ENCODE measurements at places on chromosomes 2 and 18.

DNA sequence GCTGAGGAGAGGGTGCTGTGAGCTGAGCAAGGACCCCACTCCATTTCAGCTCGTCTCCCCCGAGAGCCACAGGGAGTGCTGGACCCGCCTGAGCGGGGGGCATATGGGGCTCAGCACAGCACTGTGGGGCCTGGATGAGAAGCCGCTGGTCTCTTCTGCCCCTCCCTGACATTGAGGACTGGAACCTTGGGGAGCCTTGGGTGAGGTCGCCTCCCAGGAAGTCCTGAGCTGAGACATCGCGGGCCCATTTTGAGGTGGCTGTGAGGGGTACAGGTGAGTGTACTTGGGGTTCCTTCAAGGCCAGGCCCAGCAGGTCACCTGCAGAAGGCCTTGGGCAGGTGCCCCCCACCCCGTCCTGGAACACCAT is 3.1 kb upstream of the AQP12A start:
- no peak for DNase-seq

DNA sequence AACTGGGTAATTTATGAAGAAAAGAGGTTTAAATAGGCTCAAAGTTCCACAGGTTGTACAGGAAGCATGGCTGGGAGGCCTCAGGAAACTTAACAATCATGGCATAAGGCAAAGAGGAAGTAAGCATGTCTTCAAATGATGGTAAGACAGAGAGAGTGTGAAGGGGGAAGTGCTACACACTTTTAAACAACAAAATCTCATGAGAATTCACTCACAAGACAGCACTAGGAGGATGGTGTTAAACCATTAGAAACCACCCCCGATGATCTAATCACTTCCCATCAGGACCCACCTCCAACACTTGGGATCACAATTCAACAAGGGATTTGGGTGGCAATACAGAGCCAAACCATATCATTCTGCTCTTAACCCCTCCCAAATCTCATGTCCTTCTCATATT is 34.9 kb downstream of the CFAP210 start:
- no peak for DNase-seq

GRCh38 chr2:151176661-151177060 is 85.0 kb downstream of the RBM43 start:
- DNase-seq = no peak

DNA sequence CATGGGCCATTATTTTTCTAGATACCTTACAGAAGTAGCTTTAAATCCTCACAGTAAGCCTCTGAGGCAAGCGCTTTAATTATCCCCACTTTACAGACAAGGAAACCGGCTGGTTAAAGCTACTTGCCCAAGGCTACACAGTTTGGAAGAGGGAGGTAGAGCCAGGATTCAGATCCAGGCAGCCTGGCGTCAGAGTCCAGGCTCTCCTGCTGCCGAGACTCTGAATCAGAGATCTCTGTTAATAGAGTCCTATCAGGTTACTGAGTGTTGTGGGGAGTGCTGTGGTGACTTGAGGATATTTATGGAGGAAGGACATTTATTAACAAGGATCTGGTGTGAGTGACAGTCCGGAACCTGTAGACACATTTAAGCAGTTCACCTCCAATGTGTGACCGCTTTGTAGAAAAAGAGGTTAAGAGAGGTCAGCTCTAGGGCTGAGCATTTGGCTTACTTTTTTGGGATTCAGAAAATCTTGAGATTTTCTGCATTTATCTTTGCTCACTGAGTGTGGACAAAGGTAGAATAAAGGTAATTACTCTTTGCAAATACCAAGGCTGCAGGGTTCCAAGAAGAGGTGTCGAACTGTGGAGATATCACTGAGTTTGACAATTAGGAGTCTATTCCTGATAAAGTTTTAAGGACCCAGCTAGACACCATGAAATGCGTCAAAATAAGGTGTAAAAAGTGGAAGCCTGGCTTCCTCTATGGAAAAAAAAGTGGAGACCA is 1.6 kb upstream of the CEP192 start:
- no peak for DNase-seq

DNA sequence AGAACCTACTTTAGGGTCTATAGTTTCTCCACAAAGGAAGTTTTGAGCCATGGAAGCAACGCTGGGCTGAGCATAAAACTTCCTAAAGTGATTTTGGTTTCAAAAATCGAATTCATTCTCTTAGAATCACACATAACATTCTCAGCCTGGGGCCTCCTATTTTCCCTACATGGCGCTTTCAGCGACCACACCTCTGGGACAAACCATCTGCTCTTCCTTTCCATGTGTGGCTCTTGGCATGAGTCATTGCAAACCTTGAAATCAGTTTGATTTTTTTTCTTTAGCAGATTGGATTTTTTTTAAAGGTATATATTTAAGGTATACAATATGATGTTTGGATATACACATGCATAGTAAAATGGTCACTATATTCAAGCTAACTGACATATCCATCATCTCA is 72.5 kb upstream of the APCDD1 start:
- DNase-seq = no peak

GRCh38 chr2:152523091-152523490 is 188.1 kb downstream of the FMNL2 start:
- peak; percentile 19 for DNase-seq

DNA sequence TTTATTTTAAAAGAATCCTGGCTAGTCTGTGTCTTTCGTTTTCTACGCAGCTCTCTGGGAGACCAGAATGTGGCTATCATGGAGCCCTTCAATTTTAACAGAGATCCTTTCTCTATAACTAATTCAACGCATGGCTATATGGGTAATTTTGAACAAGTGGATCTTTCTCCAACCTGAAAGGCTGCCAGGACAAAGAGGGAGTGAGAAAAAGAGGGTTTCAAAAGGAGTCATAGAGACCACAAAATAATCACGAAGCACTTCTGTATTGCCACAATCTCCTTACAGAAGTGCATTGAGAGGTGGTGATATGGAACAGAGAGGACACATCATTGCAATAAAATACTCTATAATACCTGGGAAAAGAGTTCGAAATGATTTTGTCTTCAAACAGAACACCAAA is 21.7 kb upstream of the CDH2 start:
- DNase-seq = no peak

- no peak for DNase-seq
These were observed 17.9 kb downstream of the SERPINB8 start for GRCh38 chr18:63987743-63988142.

- DNase-seq = no peak
These were observed 26.7 kb upstream of the ACTR3 start for GRCh38 chr2:113863144-113863543.

- no peak for DNase-seq
These were observed 47.1 kb downstream of the ACSL3 start for GRCh38 chr2:222907790-222908441.

- DNase-seq = no peak
These were observed 763.5 kb upstream of the POU3F3 start for GRCh38 chr2:104090407-104090806.

DNA sequence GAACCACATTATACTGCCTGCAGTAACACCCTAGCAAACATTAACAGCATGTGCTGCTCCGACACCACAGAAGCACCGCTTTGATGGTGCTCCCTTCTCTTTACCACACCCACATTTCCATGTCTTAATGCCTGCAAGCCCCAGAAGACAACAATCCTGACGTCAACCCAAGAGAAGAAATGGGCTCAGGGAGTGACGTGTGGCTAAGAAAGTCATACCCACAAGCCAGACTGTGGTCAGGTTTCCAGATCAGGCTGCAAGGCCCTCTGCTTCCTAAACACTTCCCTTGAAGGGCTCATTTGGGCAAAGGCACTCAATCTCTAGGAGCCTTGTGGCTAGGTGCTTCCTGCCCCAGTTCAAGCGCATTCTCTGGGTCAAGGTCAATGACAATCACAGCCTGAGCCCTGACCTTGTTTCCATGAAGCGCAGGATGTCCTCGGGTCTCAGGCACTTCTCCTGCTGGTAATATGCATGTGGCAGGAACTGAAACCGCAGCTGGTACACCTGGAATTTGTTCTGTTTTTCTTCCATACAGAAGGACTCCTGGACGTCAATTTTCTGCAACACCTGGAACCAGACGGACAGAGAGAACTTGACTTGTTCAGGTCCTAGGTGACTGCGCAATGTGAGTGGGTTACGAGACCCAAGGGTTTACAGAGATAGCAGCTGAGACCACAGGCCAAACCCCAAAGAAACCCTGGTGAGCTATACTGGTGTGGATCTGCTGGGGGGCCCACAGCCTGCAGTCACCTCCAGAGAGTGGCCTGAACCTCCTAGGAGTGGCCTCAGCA is 67.2 kb downstream of the POLR1A start:
- DNase-seq = no peak

- no peak for DNase-seq
These were observed 27.1 kb upstream of the BARD1 start for GRCh38 chr2:214836568-214836967.

DNA sequence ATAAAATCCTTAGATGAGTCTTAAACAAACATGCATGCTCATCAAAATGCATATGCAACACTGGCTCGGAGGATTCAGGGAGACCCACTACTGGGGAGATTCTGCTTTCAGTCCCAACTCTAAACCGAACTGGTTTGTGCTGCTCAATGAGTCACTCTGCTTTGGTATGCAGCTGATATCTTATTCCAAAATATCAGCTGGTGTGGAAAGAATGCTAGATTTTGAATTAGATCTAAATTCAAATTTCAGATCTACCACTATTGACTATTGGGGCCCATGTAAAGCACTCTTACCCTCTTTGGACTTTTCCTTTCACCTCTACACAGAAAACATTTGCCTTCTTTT is 39.2 kb upstream of the TTN start:
- DNase-seq = no peak

DNA sequence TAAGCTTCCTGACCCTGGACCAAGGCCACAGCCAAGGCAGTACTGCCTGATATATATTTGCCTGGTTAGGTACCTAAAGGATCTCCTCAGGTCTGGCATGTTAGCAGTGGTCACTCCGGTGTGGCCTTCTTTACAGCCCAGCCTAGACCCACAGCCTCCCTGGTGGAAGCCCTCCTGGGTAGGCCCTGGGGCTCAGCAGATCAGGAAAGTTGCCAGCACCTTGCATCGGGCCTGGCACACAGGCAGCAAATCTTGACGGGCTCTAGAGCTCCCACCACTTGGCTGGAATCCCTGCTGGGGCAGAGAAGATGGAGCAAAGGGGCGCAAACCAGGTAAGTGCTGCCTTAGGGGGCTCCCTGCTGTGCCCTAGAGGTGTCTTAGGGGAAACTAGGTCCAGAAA is 40.9 kb upstream of the ATP6V1B1 start:
- DNase-seq = no peak

GRCh38 chr2:204051476-204051875 is 114.9 kb downstream of the ICOS start:
- no peak for DNase-seq

GRCh38 chr2:110113961-110114591 is 1.5 kb downstream of the MALL start:
- DNase-seq = peak; percentile 5

GRCh38 chr18:57480733-57481132 is 45.6 kb downstream of the ONECUT2 start:
- DNase-seq = no peak
